ENCODE measurements at places on chromosomes 1 and 21.

DNA sequence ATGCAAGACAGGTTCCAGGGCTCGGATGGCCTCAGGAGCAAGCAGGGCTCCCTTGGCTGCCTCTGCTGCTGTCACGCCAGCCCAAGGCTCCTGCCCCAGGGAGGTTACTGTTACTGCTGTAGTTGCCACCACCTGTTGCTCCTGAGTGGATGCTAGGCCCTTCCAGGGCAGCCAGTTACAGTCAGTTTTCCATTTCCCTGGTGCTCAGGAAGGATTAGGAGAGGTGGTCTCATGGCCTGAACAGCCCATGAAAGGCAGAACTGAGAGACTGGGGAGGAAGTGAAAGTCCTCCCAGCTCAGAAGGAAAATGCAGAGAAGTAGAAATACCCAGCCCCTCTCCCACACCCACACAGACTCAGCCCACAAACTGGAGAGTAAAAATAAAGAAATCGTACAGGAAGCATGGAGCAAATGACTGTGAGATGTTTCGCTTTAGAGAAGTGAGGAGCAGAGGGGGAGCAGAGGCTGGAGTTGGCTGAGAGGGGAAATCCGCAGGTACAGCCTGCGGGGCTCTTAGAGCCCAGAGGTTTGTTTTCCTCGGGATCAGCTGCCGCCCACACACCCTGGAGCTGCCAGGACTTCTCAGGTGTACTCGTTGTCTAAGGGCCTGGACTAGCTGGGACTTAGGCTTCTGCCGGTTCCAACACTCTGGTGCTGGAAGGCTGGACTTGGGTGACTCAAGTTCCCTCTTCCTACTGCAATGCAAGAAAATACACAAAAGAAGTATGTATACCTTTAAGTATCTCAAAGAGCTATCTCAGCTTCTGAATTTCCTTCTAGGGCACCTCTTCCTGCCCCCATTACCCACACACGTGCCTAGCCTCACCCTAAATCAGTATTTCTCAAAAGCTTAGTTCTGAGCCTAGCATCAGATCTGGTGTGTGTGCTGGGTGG is 2.3 kb downstream of the IL6R start:
- DNase-seq = peak; percentile 12

DNA sequence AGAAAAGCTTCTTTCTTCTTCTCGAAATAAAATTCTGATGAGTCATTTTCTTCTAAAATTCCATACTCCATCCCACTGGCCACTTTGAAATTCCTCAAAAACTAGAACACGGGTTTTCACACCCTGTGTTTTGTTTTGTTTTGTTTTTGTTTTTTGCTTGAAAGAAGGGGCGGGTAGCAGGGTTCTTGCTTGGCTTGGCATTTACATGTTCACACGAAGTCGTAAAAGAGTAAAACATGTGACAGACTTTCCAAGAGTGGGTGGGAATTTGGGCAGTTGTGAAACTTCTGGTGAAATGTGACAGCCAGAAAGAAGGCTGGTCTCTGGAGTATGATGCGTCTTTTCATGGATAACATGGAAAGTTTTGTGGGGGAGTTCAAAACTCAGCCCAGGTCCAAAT is 47.1 kb upstream of the FMN2 start:
- DNase-seq = no peak

- no peak for DNase-seq
Observed at GRCh38 chr1:39001516-39002421, 10.7 kb downstream of the AKIRIN1 start.

GRCh38 chr1:58430421-58431275 is 115.9 kb downstream of the OMA1 start:
- DNase-seq = no peak

- no peak for DNase-seq
Observed at GRCh38 chr1:46807046-46807972, 8.5 kb downstream of the CYP4B1 start.

- no peak for DNase-seq
Observed at GRCh38 chr1:90210633-90211491, 216.0 kb downstream of the ZNF326 start.

DNA sequence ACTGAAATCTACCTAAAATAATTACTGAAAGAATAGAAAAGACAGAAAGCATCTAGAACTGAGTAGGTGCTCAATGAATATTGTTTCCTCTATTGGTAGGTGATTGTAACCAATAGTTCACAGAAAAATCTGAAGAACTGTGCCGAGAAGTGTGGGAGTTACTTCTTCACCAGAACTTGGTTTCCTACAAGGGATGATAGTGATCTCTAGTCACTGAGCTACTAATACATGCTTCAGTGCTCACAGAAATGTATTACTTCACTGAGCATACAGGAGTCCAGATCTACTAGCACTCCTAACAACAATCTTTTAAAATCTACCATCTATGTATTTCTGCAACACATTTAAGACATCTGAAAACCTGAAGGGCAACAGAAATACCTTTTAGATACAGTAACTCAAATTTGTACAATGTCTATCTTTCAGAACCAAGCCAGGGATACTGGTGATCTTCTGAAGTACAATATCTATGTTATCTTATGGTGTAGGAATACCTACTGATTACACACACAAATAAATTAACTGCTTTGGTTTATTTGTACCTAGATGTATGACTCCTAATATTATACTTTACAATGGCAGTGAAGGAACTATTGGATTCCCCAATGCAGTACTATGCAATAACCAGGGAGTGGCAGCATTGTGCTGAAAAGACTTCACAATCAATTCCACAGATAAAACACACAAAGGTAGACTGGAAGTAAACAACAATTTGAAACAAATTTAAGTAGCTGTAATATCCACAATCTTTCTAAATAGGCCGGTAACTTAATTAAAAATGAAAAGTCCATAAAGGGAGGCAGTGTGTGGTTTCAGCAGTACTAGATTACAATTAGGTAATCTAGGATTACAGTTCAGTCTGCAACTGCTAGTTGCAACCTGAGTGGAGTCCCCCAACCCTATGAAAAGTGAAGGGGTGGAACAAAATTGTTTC is 243.0 kb downstream of the SLC45A1 start:
- DNase-seq = no peak

DNA sequence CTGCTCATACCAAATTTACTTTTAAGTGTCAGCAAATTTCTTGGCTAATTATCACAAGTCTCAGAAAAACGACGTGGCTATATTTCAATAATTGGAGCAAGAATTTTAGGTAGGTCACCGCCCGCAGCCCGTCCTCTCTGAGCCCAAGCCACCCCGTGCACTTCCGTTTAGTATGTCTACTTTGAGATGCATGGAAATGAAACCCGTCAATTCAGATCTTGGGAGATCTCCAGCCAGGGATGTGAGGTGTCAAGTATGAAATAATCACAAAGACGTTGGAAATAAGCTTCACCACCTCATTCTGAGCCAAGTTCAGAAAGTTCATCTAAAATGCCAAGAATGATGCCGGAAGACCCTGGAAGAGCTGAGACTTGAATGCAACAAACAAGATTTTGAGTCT is 132.6 kb upstream of the IRF2BP2 start:
- DNase-seq = no peak

- no peak for DNase-seq
Observed at GRCh38 chr1:69611316-69611715, 43.6 kb downstream of the LRRC7 start.

DNA sequence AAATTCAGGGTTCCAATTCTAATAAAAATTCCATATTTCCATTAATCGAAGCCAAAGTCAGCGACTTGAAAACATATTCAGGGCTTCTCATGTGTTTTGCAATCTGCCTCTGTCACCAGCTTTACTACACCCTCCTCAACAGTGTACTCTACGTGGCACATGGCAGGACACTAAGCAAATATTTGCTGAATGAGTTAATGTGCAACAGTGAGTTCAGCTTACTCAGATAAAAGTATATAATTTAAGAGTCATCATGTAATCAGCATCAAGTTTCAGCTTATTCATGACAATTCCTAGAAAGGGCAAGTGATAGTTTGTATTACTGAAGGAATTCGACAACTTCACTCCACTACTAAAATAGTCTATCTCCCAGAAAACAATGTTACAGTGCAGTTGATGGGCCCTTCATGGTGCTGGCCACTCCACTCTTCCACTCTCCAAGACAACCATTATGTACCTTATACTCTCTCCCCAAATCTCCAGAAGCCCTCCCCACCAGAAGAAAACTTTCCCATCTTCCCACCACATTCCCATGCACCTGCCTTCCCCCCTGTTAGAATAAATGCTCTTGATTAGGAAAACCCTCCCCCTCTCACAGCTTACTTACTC is 97.3 kb downstream of the TTLL7 start:
- DNase-seq = no peak

- DNase-seq = no peak
Observed at GRCh38 chr1:1084372-1085170, 10.5 kb upstream of the RNF223 start.

DNA sequence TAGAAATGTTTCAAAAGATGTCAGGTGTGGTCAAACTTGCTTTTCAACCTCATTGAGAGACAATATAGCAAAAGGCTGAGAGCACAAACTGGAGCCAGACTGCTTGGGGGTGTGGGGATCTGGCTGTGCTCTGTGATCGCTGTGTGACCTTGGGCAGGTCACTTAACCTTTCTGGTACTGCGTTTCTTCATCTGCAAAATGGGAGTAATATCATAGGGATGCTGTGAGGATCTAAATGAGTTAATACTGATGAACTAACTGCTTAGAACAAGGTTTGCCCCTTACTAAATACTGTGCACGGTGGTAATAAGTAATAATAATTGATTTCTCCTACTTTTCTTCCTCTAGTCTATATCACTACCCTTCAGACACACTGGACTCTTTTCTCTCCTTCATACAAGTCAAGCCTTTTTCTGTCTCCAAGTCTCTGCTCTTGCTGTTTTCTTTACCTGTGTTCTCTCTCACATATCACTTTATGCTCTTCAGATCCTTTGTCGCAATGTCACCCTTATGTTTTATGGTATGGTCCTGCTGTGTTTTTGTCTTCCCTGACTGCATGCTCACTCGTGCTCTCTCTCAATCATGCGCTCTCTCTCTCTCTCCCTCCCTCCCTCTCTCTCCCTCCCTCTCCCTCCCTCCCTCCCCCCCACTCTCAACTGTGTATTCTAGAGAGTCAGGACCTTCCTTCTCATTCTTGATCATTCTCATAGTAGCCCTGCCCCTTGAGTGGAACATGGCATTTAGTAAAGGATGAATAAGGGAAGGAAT is 3.3 kb downstream of the MGST3 start:
- DNase-seq = no peak

- DNase-seq = no peak
Observed at GRCh38 chr21:45999581-46000181, 18.1 kb downstream of the COL6A1 start.

DNA sequence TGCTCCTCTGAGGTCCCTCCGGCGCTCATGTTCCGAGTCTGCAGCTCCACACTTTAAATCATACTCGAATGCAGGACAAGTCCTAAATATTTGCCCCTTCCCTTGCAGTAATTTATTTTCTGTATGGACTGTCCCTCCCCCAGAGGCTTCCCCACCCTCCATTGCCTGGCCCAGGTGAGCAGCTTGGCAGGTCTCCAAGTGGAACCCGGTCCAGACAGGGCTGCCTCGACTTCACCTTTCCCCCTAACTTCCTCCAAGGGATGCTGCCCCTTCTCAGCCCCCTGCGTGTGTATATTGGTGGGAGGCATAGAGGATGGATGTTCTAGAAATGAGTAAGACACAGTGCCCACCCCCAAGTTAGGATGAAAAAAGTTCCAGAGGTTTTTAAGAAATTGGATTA is 5.4 kb upstream of the OPTC start:
- no peak for DNase-seq

- no peak for DNase-seq
Observed at GRCh38 chr1:32886004-32886827, at the start of gene HPCA. HPCA (plus strand) TSS chr1:32886491; CDS start chr1:32888899, 2,408 bp downstream.

DNA sequence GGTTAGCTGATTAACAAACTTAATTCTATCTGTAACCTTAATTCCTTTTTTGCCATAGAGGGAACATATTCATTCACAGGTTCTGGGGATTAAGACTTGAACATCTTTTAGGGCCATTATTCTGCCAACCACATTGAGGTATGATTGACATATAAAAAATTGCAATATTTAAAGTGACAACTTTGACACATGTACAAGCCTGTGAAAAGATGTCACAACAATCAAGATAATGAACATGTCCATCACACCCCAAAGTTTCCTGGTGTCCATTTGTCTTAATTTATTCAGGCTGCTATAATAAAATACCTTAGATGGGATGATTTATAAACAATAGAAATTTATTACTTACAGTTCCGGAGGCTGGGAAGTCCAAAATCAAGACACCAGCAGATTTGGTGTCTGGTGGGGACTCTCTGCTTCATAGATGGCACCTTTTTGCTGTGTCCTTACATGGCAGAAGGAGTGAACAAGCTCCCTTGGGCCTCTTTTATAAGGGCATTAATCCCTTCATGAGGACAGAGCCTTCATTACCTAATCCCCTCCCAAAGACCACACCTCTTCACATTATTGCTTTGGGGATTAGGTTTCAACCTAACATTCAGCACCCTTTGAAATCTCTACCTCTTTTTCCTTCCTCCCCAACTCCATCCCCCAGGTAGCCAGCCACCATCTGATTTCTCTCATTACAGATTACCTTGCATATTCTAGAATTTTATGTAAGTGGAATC is 33.0 kb upstream of the TP53BP2 start:
- no peak for DNase-seq

DNA sequence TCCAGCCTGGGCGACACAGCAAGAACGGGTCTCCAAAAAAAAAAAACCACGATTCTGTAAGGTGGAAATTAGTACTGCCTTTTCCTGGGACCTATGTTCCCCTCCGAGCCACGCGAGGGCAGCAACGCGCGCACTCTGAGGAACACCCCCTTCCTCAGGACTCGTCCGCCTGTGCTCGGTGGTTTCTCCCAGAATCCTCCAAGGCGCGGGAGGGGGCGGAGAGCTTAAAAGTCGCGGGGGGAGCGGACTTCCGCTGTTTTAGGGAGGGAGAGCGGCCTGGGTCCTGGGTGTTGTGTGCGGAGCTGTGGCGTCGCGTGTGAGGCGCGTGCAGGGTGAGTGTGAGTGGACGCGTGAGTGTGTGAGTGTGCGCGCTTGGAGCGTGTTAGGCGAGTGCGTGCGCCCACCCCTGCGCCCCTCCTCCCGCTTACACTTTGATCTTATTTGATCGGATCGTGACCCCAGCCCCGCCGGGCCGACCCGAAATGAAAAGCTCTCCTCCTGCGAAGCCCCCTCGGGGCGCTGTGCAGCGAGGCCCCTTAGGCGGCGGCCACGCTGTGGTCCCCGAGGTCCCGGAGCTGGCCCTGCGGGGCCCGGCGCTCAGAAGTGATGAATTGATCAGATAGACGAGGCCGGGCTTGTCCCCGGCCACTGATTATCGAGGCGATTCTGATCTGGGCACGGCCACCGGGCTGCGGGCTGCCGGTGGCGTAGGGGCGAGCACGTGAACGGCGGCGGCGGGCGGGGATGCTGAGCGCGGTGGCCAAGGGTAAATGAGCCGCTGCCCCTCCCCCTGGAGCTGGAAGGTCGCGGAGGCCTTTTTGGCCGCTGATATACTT is 9.6 kb downstream of the TMEM167B start:
- peak; percentile 95 for DNase-seq
